ENCODE measurements at places on chromosomes 6 and 20.

- DNase-seq: no peak
Observed at GRCh38 chr6:125930765-125931418, 25.7 kb upstream of the HINT3 start.

- no peak for DNase-seq
Observed at GRCh38 chr20:43975096-43975768, 60.6 kb downstream of the TOX2 start.

GRCh38 chr6:24775520-24776058 is 852 bp downstream of the GMNN start:
- no peak for DNase-seq

DNA sequence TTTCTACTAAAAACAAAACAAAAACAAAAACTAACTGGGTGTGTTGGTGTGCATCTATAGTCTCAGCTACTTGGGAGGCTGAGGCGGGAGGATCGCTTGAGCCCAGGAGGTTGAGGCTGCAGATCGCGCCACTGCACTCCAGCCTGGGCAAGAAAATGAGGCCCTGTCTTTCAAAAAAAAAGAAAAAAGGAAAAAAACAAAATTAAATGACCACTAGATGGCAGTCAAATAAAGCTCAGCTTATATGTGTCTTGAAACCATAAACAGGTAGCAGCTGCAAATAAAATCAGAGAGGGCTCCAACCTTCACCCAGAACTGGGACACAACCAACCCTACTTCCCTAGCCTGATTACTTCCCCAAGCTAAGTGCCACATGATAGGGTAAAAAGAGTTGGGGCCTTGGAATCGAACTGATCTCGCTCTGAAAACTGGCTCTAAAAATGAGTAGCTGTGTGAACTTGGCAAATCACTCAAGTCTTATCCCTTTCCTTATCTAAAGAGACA is 67.1 kb upstream of the ADGRF4 start:
- no peak for DNase-seq

DNA sequence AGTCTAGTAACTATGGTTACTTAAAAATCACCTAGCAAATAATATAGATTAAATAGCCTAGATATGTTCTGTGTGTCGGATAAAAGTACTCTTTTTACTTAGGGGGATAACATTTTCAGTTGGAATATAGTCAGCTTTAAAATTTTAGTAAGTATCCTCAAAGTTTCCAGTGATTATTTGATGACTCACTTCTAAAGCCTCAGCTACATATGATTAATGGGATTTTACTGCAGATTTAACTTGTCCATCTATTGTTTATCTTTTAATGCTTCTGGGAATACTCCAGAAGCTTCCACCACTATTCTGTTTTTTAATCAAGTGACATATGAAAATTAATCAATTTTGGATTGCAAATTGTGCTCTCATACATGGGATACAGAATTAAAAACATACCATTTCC is 8.7 kb upstream of the TENT5A start:
- no peak for DNase-seq

- DNase-seq: no peak
Observed at GRCh38 chr20:31580706-31581105, 24.4 kb upstream of the ID1 start.

DNA sequence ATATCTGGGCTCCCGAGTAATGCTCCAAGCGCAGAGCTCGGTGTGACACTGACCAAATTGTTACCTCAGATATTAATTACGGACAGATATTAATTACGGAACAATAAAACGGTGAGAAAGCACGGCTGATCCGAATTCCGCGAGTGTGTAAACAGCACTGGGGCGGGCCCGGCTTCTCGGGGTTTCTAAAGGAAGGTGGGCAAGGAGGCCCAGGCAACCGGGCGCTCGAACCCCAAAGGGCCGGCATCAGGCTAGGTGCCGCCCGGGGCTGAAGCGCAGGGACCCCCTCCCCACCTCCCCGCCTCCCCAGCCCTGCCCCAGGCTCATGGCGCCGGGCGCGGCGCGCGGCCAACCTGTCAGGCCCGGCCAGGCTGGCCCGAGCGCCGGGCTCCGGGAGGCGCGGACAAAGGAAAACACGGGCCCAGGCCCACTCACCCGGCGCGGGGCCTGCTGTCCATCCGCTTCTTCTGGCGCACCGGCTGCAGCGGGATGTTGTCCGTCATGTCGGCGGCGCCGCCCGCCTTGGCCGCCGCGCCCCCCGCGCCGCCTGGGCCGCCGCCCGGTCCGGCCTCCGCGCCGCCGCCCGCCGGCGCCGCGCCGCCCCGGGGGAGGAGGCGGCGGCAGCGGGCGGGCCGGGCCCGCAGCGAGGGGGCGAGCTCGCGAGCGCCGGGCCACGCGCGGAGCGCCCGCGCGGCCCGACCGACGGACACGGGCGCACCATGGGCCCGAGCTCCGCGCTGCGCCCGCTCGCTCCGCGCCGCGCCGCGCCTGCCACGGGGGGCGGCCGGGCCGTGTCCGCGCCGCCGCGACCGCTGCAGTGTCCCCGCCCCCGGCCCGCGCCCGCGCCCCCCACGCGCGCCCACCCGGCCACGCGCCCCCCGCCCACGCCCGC is at the start of gene ATP9A:
ATP9A (minus strand) TSS at position 524 of the 892 bp plus-strand sequence; CDS start at position 503, 21 bp downstream.
- no peak for DNase-seq

DNA sequence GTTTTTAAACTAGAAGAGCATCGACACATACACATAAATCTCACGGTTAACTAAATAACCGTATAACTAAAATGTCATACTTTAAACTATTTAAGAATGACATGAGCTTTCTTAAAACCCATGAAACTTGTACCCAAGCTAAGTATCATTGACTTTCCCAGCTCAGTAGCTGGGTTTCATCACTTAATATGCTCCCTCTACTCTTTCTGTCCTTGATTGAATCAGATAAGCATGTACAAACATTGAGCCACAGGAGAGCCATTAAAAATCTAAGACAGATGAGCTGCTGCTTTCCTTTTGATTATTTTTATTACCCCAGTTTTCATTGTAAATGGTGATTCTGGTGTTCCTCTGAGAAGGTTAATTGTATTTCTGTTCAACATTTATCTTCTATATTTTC is 115.8 kb downstream of the FOXO3 start:
- no peak for DNase-seq

GRCh38 chr6:69343851-69344250 is 453.0 kb downstream of the LMBRD1 start:
- DNase-seq: no peak

DNA sequence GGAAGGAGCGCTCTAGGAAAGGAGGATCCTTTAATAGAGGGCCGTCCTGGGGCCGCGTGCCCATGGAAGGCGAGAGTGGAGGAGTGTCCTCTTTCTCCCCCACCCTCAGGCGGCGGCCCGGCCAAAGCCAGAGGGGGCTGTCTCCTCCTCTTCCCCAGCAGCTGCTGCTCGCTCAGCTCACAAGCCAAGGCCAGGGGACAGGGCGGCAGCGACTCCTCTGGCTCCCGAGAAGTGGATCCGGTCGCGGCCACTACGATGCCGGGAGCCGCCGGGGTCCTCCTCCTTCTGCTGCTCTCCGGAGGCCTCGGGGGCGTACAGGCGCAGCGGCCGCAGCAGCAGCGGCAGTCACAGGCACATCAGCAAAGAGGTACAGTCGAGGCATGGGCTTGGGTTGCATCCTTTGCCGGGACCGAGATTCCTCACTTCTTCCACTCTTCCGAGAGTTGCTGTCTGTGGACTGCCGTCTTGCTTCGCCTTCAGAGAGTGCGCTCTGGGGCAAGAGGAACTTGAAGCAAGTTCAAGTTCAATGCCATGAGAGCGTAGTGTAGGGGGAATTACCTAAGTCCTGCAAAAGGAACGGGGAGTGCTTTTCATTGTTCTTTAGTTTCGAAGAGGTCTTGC is at the start of gene LAMA2:
LAMA2 (plus strand) TSS at position 148 of the 621 bp plus-strand sequence; CDS start at position 256, 108 bp downstream.
- no peak for DNase-seq

DNA sequence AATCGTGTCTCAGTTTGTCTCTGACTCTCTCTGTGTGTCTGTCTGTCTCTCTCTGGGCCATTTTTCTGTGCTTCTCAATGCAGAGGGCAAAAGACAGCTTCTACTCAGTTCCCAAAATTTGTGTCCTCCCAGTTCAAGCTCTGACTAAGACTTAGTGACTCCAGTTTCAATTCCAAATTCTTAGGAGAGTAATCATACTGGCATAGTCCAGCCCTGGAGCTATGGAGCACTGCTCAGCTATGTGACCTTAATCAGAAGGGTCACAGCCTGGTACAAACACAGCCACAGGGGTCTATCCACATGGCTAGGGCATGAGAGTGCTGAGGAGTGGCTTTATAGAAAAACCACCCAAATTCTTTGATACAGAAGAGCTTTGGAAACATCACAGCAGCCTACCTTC is 91.9 kb downstream of the FOXF2 start:
- DNase-seq: no peak

GRCh38 chr20:40892642-40893041 is 136.0 kb upstream of the TOP1 start:
- no peak for DNase-seq

DNA sequence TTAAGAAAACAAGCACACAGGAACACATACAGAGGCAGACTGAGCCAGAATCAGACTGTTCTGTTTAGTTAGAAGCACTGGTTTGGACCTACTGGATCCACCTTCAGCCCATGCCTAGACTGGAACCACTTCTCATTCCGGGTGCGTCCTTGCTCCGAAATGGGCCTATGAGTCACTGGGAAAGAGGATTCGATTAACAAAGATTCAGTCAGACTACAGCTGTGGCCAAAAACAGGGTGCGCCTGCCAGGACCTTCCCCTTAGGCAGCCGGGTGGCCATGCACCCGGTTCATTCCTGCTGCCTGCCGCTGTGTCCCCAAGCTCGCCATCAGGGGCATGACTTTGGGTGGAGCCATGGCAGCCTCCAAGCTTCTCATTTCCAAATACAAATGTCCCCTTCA is 14.5 kb upstream of the KCNK5 start:
- DNase-seq: no peak

DNA sequence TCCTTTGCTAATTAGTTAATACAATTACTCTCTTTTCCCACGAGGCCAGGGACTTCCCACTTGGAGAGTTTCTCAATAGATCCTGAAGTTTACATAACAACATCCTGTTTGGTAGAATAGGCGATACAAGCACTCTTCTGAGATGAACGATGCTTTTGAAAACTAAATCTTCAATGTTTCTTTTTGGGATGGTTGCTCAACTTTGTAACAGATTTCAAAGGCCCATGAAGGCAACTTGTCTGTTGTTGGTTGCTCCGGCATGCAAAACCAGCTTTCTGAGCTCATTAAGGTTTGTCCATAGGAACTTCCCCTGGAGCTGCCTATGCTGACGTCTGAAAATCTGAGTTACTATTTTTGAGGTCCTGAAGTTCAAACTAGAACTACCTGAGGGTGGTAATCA is 25.9 kb upstream of the ROS1 start:
- no peak for DNase-seq

- DNase-seq: no peak
Observed at GRCh38 chr6:85506441-85507093, 56.7 kb downstream of the NT5E start.

GRCh38 chr20:10920396-10920795 is 246.6 kb upstream of the JAG1 start:
- no peak for DNase-seq

DNA sequence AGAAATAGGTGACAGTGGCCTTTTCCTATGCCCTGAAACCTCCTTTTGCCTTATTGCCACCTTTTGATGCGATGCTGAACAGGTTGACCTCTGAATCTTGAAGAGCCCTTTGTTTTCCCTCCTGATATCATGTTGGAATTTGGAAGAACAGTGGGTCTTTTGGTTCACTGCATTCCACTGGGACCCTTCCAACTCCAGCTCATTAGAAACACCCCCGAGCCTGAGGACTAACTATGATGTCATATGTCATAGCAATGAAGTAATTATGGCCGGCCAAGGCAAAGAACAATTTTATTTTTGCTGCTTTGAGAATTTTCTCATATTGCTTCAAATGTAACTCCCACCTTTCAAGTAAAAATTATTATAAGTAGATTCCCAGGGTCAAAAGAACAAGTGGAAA is 353.4 kb upstream of the JAG1 start:
- DNase-seq: no peak

GRCh38 chr6:129673748-129674147 is 36.2 kb downstream of the ARHGAP18 start:
- no peak for DNase-seq

GRCh38 chr6:86331919-86332318 is 605.4 kb upstream of the HTR1E start:
- DNase-seq: no peak

DNA sequence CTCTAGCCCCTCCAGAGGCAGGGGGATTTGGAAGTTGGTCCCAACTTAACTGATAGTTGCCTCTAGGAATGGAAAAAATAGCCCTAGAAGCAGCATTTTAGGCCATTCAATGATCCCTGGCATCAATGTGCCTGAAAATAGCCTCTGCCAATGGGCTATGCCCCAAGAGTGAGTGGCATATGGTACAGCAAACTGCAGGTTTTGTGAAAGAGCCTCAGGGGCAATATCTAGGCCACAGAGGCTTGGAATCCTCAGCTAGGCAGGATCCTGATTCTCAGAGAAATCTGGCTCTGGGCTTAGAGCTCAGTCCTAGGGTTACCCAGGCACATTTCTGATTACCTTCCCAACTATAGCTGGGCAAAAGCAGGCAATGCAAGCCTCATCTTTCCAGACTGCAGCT is 104.4 kb upstream of the MOCS1 start:
- DNase-seq: no peak

DNA sequence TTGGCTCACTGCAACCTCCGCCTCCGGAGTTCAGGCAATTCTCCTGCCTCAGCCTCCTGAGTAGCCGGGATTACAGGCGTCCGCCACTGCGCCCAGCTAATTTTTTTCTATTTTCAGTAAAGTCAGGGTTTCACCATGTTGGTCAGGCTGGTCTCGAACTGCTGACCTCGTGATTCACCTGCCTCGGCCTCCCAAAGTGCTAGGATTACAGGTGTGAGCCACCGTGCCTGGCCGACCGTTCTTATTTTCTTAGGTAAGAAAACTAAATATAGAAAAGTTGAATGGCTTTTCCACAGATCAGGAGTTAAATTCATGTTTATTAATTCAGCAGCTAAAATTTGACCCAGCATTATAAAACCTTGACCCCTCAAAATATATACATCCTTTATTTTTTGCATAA is 238.7 kb downstream of the TRDN start:
- DNase-seq: no peak

DNA sequence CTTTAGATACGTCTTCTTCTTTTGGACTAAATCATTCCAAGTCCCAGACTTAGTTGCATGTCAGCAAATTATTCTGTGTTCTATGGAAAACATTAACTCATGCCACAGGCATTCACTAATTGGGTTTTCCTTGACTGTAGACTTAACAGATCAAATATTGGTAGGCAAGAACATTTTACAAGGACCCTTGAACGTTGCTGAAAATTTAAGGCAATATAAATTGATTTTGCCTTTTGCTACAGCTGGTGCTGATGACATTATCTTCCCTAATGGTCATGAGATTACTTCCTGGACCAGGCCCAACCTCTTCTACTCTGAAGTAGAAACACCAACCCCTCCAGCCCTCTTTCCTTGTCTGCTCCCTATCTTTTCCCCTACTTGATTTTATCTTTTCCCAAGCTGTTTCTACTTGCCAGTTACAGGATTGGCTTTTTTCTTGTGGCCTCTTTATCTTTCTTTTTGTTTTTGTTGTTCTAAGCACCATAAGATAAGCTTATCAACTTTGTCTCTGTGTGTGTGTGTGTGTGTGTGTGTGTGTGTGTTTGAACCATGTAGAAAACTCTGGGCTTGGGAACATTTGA is 514.0 kb upstream of the SOX4 start:
- DNase-seq: no peak
